ENCODE measurements at places on chromosomes 6 and 20.

DNA sequence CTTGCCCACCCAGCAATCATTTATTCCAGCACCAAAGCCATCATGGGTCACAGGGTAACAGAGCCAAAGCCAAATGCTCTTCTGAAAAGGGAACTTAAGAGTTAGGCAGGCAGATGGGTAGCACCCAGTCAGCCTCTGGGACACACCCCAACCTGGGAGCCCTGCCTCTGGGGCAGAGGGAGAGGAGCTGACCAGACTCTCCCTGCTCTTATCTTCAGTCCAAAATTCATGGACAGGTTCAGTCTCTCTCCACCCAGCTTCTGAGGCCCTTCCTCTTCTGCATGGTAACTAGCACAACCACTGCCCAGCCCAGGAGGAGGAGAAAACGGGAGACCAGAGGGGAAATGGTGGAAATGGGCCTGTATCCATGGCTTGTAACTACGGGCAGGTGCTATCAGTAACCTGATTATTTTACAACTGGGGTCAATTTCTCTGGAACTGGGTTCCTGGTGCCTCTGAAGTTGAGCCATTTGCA is 105.4 kb downstream of the NOL4L start:
- no peak for DNase-seq

GRCh38 chr20:49505518-49505917 is 23.1 kb upstream of the KCNB1 start:
- DNase-seq, result no peak

DNA sequence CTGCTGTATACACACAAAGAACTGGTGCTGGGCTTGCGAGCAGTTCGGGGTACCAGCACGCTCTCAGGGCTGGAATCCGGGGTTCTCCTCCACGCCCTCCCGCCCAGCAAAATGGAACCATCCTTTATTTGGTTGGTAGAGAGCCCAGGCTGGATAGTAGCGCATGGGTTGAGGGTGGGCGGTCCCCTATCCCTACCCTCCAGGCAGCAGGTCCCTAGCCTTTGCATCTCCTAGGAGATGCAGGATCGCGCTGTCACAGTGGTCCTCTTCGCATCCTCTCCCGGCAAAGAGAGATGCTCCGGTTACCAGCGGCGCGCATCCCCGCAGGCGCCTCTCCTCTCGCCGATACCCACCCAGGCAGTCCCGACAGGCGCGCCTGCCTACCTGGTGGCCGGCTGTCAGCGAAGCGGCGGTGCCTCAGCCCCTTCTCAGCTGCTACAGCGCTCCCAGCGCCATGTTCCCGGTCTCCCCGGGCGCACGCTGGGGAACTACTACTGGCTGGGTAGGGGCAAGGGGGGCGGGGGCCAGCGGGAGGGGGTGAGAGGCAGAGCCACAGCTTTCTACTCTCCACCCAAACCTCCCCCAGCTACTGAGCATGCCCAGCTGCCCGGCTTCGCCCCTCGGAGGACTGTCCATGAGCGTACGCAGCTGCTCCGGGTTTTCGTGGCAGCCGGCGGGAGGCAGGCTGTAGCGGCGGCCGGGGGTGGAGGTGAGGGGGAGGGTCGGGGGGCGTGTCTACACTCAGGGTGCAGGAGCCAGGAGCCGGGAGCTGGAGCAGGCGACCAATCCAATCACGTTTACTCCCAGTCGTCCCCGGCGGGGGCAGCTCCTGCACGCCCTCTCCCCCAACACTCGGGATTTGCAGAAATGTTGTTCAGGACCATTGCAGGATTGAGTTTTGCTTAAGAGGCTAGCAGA is at the start of gene PAK5:
Gene PAK5 (minus strand): TSS at position 699 of the 918 bp plus-strand sequence. CDS start 194,748 bp downstream, outside the sequence.
- no peak for DNase-seq

DNA sequence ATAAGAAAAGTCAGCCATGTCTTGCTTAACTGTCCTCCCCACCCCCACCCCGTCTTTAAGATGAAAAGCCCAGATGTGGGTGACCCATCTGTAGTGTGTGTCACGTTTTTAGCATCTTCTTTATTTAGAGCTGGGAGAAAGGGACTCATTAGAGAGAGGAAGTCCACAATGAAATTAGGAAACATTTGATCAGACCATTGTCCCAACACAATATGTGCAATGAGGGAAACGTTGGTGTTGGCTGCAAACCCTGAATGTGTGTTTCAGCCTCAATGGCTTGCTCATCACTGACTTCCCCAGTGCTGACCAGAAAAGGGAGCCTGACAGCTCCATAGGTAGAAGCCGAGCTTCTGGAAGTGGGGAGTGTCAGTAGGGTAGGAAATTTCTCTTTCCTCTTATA is 475.7 kb downstream of the CD83 start:
- DNase-seq, result no peak

DNA sequence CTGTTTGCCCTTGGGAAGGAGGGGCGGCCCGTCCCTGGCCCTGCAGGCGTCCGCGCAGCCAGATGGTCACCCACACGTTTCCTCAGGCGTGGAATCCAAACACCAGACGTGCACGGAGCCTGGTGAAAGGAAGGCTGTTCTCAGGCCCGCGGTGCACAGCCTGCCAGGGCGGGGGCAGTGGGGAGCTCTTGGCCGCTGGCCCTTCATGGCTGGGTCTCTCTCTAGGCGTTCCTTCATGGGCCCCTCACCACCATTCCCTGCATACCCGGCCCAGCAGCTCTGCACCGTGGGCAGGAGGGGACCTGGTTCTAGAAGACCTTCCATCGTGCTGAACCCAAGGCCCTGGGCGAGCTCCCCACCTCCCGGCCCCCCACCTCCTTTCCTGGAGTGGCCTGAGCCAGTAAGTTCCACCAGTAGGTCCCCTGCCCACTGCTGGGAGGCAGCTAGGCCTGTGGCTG is 30.4 kb upstream of the SMOC2 start:
- no peak for DNase-seq
